OCI-M1 (cell line): ENCODE measurements at places on chromosomes 16 and 17.
A peak's percentile ranks its signal among the peaks of the same experiment; 100 is the strongest.

DNA sequence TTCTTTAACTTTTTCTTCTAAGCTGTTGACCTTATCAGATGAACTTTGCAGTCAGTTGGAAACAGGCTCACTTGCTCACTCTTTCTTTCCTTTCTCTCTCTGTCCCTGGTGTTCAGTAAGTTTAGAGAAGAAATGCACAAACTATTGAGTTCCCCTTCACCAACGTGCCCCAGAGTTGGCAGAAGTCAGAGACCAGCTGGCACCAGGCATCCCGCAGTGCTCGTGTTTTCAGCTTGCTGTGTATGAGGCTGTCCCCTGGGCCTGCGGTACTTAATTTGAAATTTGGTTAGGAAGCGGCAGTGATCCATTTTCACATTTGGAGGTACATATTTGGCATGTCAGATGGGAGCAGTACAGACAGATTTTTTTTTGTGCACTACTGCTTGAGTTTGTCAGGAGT, 258.6 kb downstream of the SNX29 start:
- no peak for DNase-seq

DNA sequence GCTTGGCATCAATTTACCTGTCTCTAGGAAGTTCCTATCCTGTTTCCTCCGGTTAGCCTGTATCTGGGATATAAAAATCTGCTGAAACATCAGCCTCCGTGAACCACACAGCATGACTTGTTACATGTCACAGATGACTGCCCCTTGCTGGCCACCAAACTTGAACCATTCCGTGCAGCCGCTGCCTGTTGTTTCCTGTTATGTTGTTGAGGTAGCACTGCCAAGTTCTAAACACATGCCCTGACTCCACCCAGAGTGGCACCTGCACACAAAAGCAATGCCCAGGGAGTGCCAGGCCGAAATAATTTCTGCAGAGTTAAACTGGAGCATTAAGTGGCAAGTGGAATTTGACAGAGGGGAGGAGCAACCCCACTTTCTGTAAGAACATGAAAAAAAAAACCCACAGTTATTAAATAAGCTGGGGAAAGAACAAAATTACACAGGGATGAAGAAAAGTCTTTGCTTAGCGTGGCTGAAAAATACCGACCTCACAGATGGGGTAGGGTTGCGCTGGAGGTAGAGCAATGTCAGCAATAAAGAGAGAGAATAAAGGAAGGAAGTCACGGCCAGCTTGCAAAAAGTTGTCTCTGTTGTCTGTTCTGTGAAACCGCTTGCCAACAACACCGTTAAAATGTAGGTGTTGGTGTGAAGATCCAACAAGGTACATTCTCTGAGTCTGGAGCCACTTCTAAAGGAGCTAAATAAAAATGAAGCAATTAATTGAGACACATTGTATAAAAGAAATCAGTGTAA, 174.6 kb upstream of the CDH13 start:
- no peak for DNase-seq

GRCh38 chr17:38869526-38870258, at the start of gene LASP1:
Gene LASP1, plus strand, starts transcription at chr17:38870058. Its CDS starts 132 bp downstream, at chr17:38870190.
- peak; percentile 92 for DNase-seq

GRCh38 chr16:53358884-53359283, 75.4 kb upstream of the RBL2 start:
- DNase-seq = no peak

GRCh38 chr17:79730769-79731483, at the start of gene ENPP7:
Gene ENPP7, plus strand, starts transcription at chr17:79730943. Its CDS starts 197 bp downstream, at chr17:79731140.
- no peak for DNase-seq

DNA sequence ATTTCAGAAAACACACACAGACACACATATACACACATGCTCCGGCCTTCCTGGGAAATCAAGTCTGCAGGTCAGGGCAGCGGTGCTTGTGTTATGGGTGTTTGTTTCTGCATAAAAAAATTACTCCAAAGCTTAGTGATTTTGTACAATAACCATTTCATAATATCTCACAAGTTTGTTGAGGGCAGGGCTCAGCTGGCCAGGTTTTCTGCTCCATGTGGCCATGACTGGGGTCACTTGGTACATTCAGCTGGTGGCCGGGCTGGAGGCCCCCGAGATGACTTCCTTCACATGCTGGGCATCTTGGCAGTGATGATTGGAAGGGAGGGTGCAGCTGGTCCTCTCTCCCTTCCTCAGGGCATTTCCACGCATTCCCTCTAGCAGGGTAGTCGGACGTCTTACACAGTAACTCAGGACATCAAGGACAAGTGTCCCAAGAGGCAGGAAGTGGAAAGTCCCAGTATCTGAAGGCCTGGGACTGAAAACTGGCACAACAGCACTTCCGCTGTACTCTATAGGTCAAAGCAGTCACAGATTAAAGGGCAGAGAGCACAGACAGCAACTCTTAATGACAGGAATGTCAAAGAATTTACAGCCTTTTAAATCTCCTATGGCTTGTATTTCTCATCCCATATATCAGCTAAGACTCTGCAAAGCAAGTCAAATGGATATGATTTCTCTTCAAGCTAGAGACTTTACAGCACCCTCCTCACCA, 127.4 kb downstream of the ZNF18 start:
- no peak for DNase-seq
